ENCODE measurements at places on chromosomes 12 and 14. TPM values are rescaled to one million over a fixed set of nuclear protein-coding genes. Genes with fewer than 3 reads are reported as not detected.

DNA sequence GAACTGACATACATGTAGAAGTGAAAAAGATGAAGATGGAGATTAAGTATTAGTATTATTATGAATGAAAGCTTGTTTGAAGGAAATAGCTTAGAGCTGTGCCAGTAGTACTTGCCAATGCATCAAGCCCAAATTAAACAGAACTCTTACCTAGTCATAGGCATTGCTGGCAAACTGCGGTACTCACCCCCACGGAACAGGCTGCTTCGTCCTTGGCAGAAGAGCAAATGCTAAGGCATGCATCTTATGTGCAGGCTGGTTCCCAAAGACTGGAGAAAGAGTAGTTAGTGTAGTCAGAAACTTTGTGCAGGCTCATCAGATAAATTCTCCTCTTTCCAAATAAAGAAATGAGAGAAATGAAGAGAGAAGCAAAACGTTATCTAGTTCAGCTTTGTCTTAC lies 134.8 kb downstream of the CCDC59 start:
- DNase-seq = no peak

Gene TRIM9
- total RNA-seq = 0.45 TPM

Gene SIX1
- total RNA-seq = not detected

DNA sequence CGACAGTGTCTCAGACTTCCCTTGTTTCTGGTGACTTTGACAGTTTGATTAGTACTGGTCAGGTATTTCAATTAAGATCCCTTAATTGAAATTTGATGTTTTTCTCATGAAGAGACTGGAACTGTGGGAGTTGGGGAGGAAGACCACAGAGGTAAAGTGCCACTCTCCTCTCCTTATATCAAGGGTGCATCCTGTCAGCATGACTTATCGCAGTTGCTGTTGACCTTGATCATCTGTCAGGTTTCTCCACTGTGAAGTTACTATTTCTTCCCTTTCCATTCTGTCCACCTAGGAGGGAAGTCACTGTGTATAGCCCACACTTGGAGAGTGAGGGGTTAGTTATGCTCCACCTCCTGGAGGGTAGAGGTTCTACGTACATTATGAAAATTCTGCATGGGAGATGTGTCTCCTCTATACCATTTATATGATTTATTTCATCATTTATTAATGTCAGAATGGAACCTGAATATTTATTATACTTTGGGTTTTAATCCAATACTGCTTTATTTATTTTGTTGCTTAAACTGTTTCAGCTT lies 40.3 kb upstream of the SMOC1 start:
- no peak for DNase-seq

Gene DRAM1
- 1.3 TPM for total RNA-seq

DNA sequence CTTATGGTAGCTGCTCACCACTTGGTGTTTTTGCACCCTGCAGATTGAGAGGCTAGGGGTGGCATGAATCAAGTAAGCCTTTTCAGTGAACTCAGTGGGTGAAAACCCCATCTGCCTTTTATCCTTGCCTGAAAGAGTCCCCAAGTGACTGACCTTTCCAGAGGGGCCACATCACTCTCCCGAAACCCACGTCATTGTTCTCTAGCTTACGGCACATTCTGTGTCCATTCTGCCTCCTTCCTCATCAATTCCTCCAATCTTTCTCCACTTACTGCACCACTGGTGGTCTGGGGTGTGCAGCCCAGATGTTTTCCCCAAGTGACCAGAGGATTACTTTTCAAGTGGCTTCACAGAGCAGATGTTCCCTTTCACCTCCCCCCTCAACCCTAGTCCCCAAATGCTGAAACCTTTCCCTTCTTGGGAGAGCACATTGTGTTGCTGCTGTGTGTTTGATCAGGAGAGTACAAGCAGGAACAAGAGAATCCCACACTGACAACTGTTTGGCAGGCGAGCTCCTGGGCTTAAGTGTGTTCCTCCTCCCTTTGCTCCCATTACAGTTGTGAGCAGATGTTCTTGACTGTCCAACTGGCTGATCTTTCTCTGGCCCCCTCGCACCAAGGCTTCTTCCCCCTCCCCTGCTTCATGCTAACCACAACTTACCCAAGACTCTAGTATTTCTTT lies 138.0 kb upstream of the IGF1 start:
- no peak for DNase-seq

Gene RAD51B
- 20.0 TPM for total RNA-seq

DNA sequence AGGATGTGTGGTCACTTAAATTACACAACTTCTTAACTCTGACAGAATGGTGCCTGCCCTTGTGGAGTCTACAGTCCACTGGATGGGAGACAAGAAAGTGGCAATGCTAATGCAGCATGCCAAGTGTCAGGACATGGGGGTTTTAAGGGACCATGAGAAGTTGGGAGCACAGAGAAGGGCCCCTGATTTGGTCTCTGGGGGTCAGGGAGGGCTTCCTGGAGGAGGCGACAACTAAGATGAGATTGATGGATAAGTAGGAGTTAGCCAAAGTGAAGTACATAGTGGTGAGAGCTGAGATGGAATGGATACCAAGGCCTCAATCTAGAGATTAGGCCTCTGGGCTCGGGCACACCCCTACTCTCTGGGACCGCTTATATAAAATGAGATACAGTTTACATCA lies 236.7 kb downstream of the CHST11 start:
- DNase-seq = no peak

DNA sequence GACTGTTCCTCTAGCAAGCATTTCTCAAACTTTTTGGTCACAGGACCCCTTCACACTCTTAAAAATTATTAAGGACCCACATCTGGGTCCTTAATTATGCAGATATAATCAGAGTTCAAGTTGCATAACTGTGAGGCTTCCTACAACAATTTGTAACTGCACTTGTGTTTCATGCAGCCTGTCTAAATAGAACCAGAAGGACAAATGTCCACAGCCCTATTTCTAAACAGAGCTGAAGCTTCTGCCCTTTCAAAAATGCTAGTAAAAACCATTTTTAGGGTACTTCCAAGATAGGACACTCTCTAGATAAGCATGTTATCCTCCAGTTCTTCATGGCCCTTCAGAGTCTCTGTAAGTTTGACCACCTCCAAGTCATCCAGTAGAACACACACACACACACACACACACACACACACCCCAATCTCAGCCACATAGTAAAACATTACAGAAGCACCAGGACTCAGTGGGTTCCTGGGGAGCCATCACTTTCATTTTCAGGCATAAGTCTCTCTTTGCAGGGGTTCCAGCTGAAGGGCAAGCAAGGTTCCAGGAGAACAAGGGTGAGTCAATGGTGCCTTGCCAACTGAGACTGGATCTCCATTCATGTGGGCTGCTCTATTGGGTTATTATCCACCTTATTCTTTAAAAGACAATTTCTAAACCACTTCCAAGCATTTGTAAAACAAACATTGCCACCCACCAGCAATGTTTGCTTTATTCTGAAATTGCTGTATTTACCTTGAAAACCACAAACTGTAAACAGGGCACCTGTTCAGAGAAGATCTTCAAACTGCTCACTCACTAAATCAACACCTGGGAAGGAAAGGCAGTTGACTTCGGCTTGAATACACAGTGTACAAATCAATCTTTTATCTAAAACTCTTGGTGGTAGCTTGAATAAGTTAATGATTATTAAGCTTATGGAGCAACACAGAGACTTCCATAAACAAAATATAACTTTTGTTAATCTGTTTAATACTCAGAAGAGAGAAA lies 64.1 kb downstream of the ITPR2 start:
- DNase-seq = no peak

DNA sequence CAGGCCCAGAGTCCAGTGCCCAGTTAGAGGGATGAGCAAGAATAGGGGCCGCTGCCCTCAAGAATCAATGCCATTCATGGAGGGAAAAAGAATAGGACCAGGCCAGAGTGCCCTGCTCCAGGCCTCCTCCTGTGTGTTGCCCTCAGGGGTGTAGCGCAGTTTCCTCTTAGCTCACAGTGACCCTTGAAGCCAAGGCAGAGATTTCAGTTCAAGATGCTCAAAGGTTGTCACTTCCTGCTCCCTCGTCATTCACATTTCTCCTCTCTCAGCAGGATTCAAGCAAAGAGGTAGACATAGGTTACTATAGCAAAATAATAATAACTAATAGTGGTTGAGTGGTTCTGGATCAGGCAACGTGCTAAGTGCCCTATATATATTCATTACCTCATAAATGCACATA lies 55.1 kb upstream of the PELI2 start:
- no peak for DNase-seq

- DNase-seq = peak; percentile 59
Measured at GRCh38 chr14:61568572-61569011, 126.7 kb upstream of the HIF1A start.

- no peak for DNase-seq
Measured at GRCh38 chr14:36319899-36320199, 588 bp downstream of the MBIP start.

DNA sequence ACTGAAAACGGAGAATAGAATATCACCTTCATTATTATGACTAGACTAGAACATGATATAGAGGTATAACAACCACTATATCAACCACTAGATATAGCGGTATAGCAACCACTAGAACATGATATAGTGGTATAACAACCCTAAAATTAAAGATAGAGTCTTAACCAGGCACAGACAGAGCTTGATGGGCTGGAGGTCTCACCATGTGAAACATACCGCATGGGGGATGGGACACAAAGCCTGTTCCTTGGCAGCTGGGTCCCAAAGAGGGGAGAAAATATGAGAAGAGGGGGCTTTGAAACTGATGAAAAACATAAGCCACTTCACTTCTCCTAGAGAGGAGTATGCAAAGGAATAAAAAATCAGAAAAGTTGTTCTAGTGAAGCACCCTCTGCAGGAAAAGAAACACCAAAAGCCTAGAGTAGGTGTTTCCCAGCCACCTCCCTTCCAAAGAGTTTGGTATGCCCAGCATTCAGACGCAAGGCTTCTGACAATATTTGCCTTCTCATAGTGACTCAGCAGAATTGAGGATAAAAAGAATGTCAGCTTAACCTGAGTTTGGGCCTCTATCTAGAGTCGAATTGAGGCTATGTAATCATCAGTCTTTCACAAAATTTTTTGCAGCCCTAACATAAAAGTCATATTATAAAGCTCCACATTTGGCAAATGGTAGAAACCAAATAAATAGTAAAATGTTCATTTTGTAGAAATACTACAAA lies 316.4 kb downstream of the NOVA1 start:
- no peak for DNase-seq

Measured in CD4-positive, alpha-beta T cell (primary cell).